ENCODE measurements at places on chromosomes 11 and 22.

DNA sequence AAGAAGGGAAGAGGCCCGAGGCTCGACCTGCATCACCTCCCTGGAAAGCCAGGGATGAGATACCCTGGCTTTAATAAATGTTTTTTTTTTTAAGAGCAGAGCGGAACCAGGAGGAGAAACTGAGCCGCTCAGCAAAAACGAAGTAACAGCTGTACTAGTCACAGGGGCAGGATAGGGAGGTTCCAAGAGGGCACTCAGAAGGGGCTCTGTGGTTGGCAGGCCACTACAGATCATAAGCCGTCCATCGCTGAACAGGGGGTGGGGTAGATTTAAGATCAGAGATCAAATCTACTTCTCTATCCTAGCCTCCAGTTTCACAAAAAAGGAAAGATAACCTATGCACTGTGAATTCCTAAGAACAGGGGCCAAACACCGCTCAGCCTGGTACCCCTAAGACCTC lies 625 bp downstream of the EIF3D start:
- DNase-seq, result no peak
- H3K36me3 ChIP-seq, result peaks cover 43% of the 10 kb centered on the region
- peaks cover 27% of the 10 kb centered on the region for H3K4me1 ChIP-seq
- no peaks in the 10 kb centered on the region for H3K27me3 ChIP-seq
- H3K27ac ChIP-seq, result peak overlapping the region; percentile 94

GRCh38 chr11:80958361-80958760 lies 1517.5 kb upstream of the TENM4 start:
- no peaks in the 10 kb centered on the region for H3K4me1 ChIP-seq
- no peaks in the 10 kb centered on the region for H3K36me3 ChIP-seq
- peak; percentile 23 for DNase-seq
- no peaks in the 10 kb centered on the region for H3K27me3 ChIP-seq
- no peak overlapping the region for H3K4me3 ChIP-seq

- H3K4me3 ChIP-seq, result no peak overlapping the region
- H3K4me1 ChIP-seq, result no peaks in the 10 kb centered on the region
- H3K27ac ChIP-seq, result no peak overlapping the region
- DNase-seq, result no peak
Observed at GRCh38 chr11:22543261-22543660, 82.4 kb downstream of the FANCF start.

DNA sequence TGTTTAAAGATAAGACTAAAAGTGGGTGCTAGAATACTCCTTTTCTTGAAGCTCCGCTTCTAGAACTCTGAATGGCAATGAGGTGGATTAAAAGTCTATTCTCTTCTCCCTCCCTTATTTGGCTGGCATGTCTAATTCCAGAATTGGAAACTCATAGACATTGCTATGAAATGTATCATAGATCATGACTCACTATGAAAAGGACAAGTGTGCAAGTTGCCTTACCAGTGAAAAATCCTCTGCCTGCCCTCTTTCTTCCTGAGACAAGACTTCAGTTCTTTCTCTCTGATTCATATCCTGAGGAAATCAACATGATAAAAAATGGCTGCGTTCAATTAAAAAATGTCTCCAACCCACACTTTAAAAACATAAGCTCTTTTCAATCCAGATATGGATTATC lies 73.2 kb upstream of the BLID start:
- no peaks in the 10 kb centered on the region for H3K27me3 ChIP-seq
- H3K4me3 ChIP-seq, result no peak overlapping the region
- DNase-seq, result peak; percentile 23
- peak overlapping the region; percentile 73 for H3K27ac ChIP-seq

- H3K4me3 ChIP-seq, result no peak overlapping the region
- DNase-seq, result peak; percentile 52
- no peak overlapping the region for H3K27ac ChIP-seq
Observed at GRCh38 chr11:79030448-79030847, 410.4 kb downstream of the TENM4 start.

DNA sequence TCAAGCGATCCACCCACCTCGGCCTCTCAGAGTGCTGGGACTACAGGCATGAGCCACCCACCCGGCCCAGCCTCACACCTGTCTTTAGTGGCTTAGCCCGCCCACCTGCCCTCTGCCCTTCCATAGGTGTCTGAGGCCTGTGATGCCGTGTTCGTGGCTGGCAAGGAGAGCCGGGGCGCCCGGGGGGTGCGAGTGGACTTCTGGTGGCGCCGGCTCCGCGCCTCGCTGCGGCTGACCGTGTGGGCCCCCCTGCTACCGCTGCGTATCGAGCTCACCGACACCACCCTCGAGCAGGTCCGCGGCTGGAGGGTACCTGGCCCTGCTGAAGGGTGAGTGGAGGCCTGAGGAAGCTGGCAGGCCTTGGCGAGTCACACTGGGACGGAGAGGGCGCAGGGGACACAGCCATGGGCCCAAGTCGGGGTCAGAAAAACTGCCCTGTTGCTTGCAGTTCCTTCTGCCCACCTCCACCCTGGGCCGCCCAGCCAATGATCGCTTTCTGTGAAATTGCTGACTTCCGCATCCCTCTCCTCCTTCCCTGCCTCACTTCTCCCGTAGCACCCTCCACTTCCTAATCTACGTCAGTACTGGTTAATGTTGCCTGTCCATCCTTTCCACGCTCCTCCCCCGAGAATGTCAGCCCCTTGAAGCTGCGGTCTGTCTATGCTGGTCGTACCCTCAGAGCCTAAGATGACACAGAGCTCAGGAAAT lies 9.3 kb downstream of the TMEM132A start:
- no peak overlapping the region for H3K27ac ChIP-seq
- H3K27me3 ChIP-seq, result no peaks in the 10 kb centered on the region
- H3K4me1 ChIP-seq, result no peaks in the 10 kb centered on the region
- H3K4me3 ChIP-seq, result no peak overlapping the region
- DNase-seq, result no peak

- H3K4me3 ChIP-seq, result no peak overlapping the region
- DNase-seq, result no peak
- H3K27ac ChIP-seq, result no peak overlapping the region
- H3K27me3 ChIP-seq, result no peaks in the 10 kb centered on the region
- no peaks in the 10 kb centered on the region for H3K36me3 ChIP-seq
- H3K4me1 ChIP-seq, result no peaks in the 10 kb centered on the region
Observed at GRCh38 chr22:30564045-30564760, 10.3 kb downstream of the GAL3ST1 start.

DNA sequence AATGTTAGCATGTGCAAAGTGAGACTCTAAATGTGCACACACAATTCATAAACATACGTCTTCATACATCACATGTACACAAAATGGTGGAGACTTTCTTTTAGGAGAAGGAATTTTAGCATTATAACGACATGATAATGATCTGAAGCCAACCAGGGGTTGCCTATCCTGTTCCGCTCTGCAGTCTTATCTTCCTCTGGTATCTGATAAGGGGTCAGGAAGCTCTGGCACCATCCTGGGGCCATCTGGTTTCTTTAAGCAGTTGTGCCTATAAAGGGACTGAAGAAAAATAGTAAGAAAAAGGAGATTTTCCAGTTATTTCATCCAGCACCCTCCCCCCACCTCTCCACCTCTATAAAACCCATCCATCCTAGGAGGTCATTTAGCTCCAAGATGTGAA lies 5.8 kb upstream of the NUP50 start:
- peaks cover 76% of the 10 kb centered on the region for H3K4me1 ChIP-seq
- H3K27me3 ChIP-seq, result no peaks in the 10 kb centered on the region
- DNase-seq, result no peak
- H3K4me3 ChIP-seq, result no peak overlapping the region
- no peak overlapping the region for H3K27ac ChIP-seq
- peaks cover 23% of the 10 kb centered on the region for H3K36me3 ChIP-seq

GRCh38 chr11:63621071-63621470 lies 6.8 kb upstream of the PLAAT3 start:
- peak; percentile 34 for DNase-seq
- H3K27me3 ChIP-seq, result no peaks in the 10 kb centered on the region
- no peak overlapping the region for H3K27ac ChIP-seq
- no peak overlapping the region for H3K4me3 ChIP-seq
- H3K36me3 ChIP-seq, result no peaks in the 10 kb centered on the region

- H3K27me3 ChIP-seq, result no peaks in the 10 kb centered on the region
- peaks cover 39% of the 10 kb centered on the region for H3K4me1 ChIP-seq
- peak overlapping the region; percentile 49 for H3K4me3 ChIP-seq
- no peaks in the 10 kb centered on the region for H3K36me3 ChIP-seq
Observed at GRCh38 chr11:12376259-12377081, 901 bp upstream of the PARVA start.

GRCh38 chr22:33889748-33890147 lies 30.5 kb downstream of the LARGE1 start:
- H3K4me3 ChIP-seq, result no peak overlapping the region
- H3K4me1 ChIP-seq, result peaks cover 25% of the 10 kb centered on the region
- no peaks in the 10 kb centered on the region for H3K27me3 ChIP-seq
- H3K27ac ChIP-seq, result no peak overlapping the region
- DNase-seq, result no peak
- H3K36me3 ChIP-seq, result no peaks in the 10 kb centered on the region

GRCh38 chr11:78666675-78667160 lies 92.1 kb upstream of the NARS2 start:
- H3K4me1 ChIP-seq, result no peaks in the 10 kb centered on the region
- no peak overlapping the region for H3K4me3 ChIP-seq
- H3K36me3 ChIP-seq, result no peaks in the 10 kb centered on the region
- no peaks in the 10 kb centered on the region for H3K27me3 ChIP-seq
- DNase-seq, result no peak
- no peak overlapping the region for H3K27ac ChIP-seq

GRCh38 chr11:17736930-17737817 lies 2.6 kb downstream of the KCNC1 start:
- H3K27me3 ChIP-seq, result peaks cover 62% of the 10 kb centered on the region
- peaks cover 26% of the 10 kb centered on the region for H3K4me1 ChIP-seq
- H3K4me3 ChIP-seq, result no peak overlapping the region
- H3K27ac ChIP-seq, result no peak overlapping the region

DNA sequence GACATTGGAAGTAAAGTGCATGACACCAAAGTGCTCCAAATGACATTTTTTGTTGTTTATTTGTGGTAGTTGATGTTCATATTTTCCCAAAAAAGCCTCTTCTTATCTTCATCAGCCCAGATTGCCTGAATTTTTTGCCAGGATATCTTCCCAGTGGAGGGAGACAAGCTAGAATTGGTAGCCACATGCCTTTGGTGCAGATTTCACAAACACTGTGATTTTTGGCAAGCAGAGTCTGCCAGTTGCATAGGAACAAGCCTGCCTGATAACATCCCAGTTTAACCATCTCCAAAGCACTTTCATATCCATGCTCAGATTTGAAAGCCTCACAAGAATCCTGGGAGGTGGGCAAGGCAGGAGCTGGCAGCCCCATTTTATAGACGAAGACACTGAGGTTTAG lies 102.3 kb upstream of the SYT13 start:
- H3K36me3 ChIP-seq, result no peaks in the 10 kb centered on the region
- no peaks in the 10 kb centered on the region for H3K27me3 ChIP-seq
- H3K4me1 ChIP-seq, result no peaks in the 10 kb centered on the region
- H3K27ac ChIP-seq, result no peak overlapping the region

DNA sequence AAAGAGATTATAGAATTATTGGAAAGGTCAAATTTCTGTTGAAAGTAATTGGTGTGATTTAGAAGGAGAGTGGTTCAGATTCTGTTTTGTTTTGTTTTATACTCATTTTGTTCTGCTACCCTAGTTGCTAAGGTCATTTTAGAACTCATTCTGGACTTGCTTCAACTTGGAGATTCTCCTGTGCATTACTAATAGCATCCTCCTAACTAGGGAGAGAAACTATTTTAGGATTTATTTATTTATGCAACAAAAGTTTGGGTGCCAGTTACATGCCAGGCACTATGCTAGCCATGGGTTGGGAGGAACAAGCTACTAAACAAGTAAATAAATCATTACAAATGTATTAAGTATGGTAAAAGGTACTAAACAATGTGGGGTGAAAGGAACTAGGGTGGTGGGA lies 84.0 kb downstream of the YAP1 start:
- no peak for DNase-seq
- peaks cover 49% of the 10 kb centered on the region for H3K4me1 ChIP-seq
- H3K36me3 ChIP-seq, result no peaks in the 10 kb centered on the region

DNA sequence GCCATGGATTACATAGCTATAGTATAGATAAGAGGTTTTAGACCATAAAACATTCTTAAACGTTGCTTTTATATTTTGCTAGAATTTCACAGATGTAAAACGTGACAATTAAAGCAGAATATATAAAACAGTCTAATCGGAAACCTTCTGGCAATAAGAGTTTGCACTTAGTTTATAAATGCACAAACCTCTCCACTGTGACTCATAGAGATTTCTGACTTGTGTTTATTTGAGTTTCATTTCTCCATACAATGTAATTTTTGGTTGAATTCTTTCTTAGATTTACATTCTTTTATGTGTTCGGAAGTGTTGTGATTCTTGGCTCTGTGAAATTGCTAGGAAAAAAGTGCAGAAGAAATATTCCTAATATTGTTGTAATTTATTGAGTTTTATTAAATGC lies 288.7 kb upstream of the CTSC start:
- no peak for DNase-seq
- no peak overlapping the region for H3K4me3 ChIP-seq
- H3K27ac ChIP-seq, result no peak overlapping the region
- H3K27me3 ChIP-seq, result no peaks in the 10 kb centered on the region

- H3K4me3 ChIP-seq, result no peak overlapping the region
- H3K36me3 ChIP-seq, result no peaks in the 10 kb centered on the region
Observed at GRCh38 chr11:19679952-19680828, 32.4 kb upstream of the NAV2 start.

GRCh38 chr11:116742104-116742503 lies 30.7 kb downstream of the BUD13 start:
- H3K4me3 ChIP-seq, result no peak overlapping the region
- no peak overlapping the region for H3K27ac ChIP-seq
- H3K27me3 ChIP-seq, result no peaks in the 10 kb centered on the region
- no peak for DNase-seq

GRCh38 chr11:63666874-63667273 lies 4.3 kb downstream of the ATL3 start:
- no peaks in the 10 kb centered on the region for H3K27me3 ChIP-seq
- H3K4me3 ChIP-seq, result no peak overlapping the region
- no peak for DNase-seq
- peaks cover 4% of the 10 kb centered on the region for H3K36me3 ChIP-seq
- H3K4me1 ChIP-seq, result peaks cover 41% of the 10 kb centered on the region

- H3K27me3 ChIP-seq, result peaks cover 15% of the 10 kb centered on the region
- no peak overlapping the region for H3K4me3 ChIP-seq
- no peak for DNase-seq
- H3K36me3 ChIP-seq, result no peaks in the 10 kb centered on the region
- no peaks in the 10 kb centered on the region for H3K4me1 ChIP-seq
- no peak overlapping the region for H3K27ac ChIP-seq
Observed at GRCh38 chr11:64611869-64612646, 21.0 kb downstream of the SLC22A12 start.

DNA sequence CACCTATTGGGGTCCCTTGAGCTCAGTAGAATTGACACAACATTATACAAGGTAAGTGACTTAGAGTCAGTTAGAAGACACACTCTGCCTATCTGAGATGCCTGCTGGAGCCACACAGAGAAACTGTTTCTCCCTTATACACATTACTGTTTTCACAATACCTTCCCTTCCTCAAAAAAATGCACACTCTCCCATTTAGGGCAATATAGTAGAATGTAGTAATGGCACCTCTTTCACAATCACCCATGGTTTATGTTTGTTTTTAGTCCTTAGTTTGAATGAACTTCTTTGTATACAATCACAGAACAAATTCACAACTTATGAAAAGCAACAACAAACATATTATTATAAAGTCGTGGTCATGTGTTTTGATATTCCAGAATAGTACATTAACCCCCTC lies 14.3 kb downstream of the OR52H1 start:
- no peak for DNase-seq
- H3K4me3 ChIP-seq, result no peak overlapping the region
- no peaks in the 10 kb centered on the region for H3K27me3 ChIP-seq
- no peak overlapping the region for H3K27ac ChIP-seq
- no peaks in the 10 kb centered on the region for H3K36me3 ChIP-seq
- H3K4me1 ChIP-seq, result no peaks in the 10 kb centered on the region

- DNase-seq, result peak; percentile 76
- no peak overlapping the region for H3K27ac ChIP-seq
- H3K4me1 ChIP-seq, result no peaks in the 10 kb centered on the region
- H3K27me3 ChIP-seq, result no peaks in the 10 kb centered on the region
Observed at GRCh38 chr11:106988151-106989077, 29.9 kb downstream of the GUCY1A2 start.
